ENCODE measurements at places on chromosomes 4 and X. TPM values are rescaled to one million over a fixed set of nuclear protein-coding genes. Genes with fewer than 3 reads are reported as not detected.

Gene DCAF4L1
- total RNA-seq: 0.12 TPM

Gene KLB
- 0.18 TPM for total RNA-seq

Gene CENPVL3
- 0.70 TPM for total RNA-seq

Gene GABRQ
- 0.99 TPM for total RNA-seq

Gene RNF212
- 9.6 TPM for total RNA-seq

Gene L1CAM
- total RNA-seq: 38.7 TPM

Gene BRCC3
- 13.1 TPM for total RNA-seq

Gene YY2
- total RNA-seq: 2.5 TPM

Gene ANXA3
- 47.5 TPM for total RNA-seq

Gene PRRG3
- total RNA-seq: 6.1 TPM

Gene CDS1
- 15.6 TPM for total RNA-seq

Gene FAM9C
- 0.06 TPM for total RNA-seq

Gene HTR2C
- total RNA-seq: 0.41 TPM

Gene TCP11X1
- total RNA-seq: 0.12 TPM

Gene MAGEB2
- not detected for total RNA-seq

Gene GC
- total RNA-seq: 1.6 TPM

Gene CFAP47
- 2.3 TPM for total RNA-seq

Gene PPP1R2C
- not detected for total RNA-seq

Gene GAGE2A
- not detected for total RNA-seq

Gene MAGEA12
- not detected for total RNA-seq

Gene ZCCHC12
- total RNA-seq: 1.2 TPM

Gene PABPC5
- total RNA-seq: 5.2 TPM

Gene GAGE12E
- total RNA-seq: not detected

Gene USP38
- 26.2 TPM for total RNA-seq

Gene PFKFB1
- 0.70 TPM for total RNA-seq

Gene GRIA3
- 4.4 TPM for total RNA-seq

Gene PCDH19
- total RNA-seq: 1.8 TPM

Gene EPHA5
- total RNA-seq: 0.41 TPM

Gene ZNF674
- 7.2 TPM for total RNA-seq

Gene TEX13C
- total RNA-seq: not detected

Gene DGKQ
- 6.4 TPM for total RNA-seq

Gene TMPRSS11D
- total RNA-seq: not detected

Gene STOX2
- total RNA-seq: 16.0 TPM

Gene DKK2
- total RNA-seq: 6.1 TPM

Gene RLIM
- 41.4 TPM for total RNA-seq

Gene EGFL6
- total RNA-seq: 20.2 TPM

Gene COL4A6
- 14.2 TPM for total RNA-seq

Gene NAT8L
- 5.4 TPM for total RNA-seq

Gene FAM114A1
- total RNA-seq: 49.9 TPM

Gene FAM53A
- total RNA-seq: 3.7 TPM

Gene UBE2D3
- total RNA-seq: 382 TPM

Gene UGT8
- total RNA-seq: 38.4 TPM

Gene FGF16
- 0.12 TPM for total RNA-seq

Gene PPM1K
- total RNA-seq: 57.1 TPM

Gene SSX3
- total RNA-seq: not detected

Gene LONRF3
- 3.2 TPM for total RNA-seq

Gene SPIN3
- total RNA-seq: 16.3 TPM

Gene DCAF12L1
- total RNA-seq: 8.2 TPM

Gene IGSF1
- total RNA-seq: 9.3 TPM

Gene TDO2
- 2.7 TPM for total RNA-seq

Gene RTL9
- 0.18 TPM for total RNA-seq

Gene WNK3
- 6.3 TPM for total RNA-seq

All from metanephros (tissue), 2 donors.